ENCODE measurements at places on chromosomes 3 and 15.

- DNase-seq = peak; percentile 27
These were observed 134.7 kb downstream of the LRTM1 start for GRCh38 chr3:54793171-54793570.

DNA sequence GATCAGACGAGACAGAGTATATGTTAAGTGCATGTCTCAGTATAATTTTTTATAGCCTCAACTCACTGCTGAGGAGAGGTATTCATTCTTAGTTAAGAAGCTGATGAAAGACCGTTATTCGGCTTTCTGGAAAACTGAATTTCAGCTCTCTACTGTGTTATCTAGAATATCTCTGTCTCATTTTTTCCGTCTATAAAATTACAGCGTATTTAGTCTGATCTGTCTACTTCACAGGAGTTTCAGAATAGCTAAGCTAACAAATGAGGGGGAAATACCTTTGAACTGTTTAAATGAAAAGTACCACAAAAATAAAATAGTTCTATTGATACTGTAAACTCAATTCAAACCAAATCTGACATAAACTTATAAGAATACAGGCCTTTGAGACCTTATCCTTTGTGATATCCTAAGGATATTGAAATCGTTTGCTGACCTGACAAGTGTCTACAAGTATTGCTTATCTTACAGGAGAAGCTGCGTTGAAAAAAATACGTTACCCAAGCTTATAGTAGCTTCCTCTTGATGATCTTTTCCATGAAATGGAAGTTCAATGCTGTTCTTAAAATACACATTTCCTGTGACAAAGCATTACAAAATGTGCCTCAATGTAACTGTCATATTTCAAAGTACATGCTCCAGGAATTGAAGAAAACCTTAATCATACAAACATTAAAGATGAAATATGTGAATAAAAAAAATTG lies 104.6 kb downstream of the IL1RAP start:
- DNase-seq = no peak

GRCh38 chr15:96053031-96053780 lies 277.3 kb upstream of the NR2F2 start:
- no peak for DNase-seq

DNA sequence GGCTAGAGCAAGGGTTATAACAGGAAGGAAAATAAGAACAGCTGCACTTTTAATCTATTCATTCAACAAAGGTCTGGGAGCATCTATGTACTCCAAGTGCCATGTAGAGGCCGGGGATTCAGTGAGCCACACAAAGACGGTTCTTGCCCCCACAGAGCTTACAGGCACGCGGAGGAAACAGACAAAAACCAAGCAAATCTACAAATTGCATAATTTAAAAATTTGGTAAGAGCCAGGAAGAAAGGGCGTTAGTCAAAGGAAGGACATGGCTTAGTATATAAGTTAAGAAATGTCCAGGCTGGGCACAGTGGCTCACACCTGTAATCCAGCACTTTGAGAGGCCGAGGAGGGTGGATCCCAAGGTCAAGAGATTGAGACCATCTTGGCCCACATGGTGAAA lies 10.4 kb upstream of the GREM1 start:
- no peak for DNase-seq

DNA sequence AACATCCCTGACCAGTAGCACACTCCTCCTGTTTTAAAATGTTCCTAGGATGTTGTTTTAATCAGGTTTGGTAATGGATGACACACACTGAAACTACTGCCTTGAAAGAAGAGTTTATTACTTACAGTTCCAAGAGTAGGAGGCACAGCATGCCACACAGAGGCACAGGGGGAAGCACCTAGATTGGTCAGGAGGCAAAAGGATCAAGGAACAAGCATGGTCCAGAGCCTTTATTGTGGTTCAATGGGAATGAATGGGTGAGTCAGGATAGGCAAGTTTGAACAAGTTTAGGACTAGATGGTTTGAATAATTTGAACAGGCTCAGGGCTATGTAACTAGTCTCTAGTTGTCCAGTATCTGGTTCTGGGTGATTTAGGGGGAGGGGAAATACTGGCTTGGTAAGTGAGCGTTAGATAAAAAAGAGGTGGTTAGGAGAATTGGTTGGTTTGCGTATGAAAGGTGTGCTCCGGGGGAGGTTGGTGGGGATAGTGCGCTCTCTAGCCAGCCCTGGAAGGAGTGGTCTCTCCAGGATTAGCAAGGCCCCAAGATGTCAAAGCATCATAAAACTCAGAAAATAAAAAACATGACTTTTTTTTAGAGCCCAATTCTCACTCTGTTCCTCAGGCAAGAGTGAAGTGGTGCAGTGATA lies 35.1 kb downstream of the TMOD3 start:
- no peak for DNase-seq

DNA sequence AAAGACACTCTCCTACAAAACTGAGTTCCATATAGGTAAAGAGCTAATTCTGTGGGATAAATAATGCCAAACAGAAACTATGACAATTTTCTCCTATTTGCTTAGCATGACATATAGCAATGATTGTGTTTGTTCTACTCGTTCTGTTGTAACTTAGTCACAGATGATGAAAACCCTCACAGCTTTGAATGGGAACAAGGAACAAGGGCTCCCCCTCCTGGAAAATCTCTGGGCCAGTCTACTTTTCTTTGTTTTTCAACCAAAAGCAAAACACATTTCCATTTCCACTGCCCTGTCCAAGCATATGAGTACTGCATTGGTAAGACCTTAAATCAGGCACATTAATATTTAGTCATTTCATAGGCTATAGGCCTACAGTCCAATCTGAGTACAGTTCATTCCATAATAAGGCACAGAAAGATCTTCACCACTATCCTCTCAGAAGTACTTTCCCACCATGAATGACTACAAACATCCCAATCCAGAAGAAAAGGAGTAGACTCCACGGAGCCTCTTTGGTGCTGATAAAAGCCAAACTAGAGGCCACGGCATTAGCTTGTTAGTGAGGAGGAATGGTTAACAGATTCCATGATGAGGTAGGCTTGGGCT lies 67.1 kb downstream of the ATP8B4 start:
- peak; percentile 60 for DNase-seq

- DNase-seq = no peak
These were observed 16.5 kb upstream of the ATP2B2 start for GRCh38 chr3:10521772-10522441.

- no peak for DNase-seq
These were observed 23.9 kb downstream of the PLA2G4D start for GRCh38 chr15:42070279-42070975.

DNA sequence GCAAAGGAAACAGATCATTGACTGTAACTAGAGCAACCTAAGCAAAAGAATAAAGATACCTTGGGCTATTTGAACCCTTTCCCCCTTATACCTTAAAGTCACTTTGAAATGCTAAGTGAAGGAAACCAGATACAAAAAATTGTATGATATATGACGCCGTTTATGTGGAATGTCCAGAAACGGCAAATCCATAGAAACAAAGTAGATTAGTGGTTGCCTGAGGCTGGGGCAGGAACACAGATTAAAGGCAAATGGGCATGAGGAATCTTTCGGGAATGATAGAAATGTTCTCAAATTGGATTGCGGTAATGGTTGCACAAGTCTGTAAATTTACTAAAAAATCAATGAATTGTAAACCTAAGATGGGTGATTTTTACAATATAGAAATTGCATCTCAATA lies 160.1 kb upstream of the CCDC54 start:
- DNase-seq = no peak

- no peak for DNase-seq
These were observed at the start of gene SLC6A1 for GRCh38 chr3:10992017-10992942. Gene SLC6A1, plus strand, starts transcription at chr3:10992748. Its CDS starts 24,464 bp downstream, at chr3:11017212.

- no peak for DNase-seq
These were observed 23.5 kb upstream of the ATP10A start for GRCh38 chr15:25886498-25887140.

GRCh38 chr15:57881361-57881760 lies 174.8 kb downstream of the POLR2M start:
- no peak for DNase-seq

DNA sequence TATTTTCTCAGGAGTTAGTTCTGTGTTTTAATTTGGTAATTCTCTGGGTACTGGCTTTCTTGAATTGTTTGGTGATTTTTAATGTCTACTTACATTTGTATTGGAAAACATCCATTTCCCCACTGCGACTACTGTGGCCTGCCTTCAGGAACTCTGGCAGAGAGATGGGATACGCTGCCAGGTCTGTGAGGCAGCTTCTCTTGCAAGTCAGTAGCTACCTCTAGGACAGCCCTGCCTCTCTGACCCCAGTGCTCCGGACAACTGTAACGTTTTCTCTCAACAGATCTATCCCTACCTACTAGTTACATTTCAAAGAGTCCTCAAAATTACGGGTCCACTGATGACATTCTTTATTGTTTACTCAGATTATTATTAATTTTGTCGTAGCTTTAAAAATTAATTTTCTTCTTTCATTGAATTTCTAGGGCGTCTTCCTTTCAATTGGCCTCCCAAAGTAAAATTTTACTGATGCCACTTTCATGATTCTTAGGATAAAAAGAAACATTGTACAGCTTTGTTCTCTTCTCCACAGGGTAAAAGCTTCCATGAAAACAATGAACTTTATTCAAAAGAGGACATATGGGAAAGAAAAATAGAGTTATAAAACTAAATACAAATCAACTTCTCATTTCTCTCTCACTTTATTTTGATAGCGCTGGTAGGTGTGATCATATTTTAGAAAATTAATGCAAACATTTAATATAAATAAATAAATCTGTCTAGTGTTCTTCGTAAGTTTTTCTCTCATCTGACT lies 123.2 kb upstream of the GOLGA8J start:
- no peak for DNase-seq

DNA sequence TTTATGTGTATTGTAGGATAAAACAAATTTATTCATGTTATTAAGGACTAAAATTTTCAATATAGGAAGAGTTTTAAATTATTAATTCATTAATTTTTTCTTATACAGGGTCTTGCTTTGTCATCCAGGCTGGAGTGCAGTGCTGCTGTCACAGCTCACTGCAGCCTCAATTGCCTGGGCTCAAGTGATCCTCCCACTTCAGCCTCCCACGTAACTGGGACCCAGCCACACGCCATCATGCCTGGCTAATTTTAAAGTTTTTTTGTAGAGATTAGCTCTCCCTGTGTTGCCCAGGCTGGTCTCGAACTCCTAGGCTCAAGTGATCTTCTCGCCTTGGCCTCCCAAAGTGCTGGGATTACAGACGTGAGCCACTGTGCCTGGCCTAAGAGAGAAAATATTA lies 14.7 kb downstream of the CCNB2 start:
- no peak for DNase-seq

- no peak for DNase-seq
These were observed 48.2 kb downstream of the ANXA2 start for GRCh38 chr15:60349589-60349988.

DNA sequence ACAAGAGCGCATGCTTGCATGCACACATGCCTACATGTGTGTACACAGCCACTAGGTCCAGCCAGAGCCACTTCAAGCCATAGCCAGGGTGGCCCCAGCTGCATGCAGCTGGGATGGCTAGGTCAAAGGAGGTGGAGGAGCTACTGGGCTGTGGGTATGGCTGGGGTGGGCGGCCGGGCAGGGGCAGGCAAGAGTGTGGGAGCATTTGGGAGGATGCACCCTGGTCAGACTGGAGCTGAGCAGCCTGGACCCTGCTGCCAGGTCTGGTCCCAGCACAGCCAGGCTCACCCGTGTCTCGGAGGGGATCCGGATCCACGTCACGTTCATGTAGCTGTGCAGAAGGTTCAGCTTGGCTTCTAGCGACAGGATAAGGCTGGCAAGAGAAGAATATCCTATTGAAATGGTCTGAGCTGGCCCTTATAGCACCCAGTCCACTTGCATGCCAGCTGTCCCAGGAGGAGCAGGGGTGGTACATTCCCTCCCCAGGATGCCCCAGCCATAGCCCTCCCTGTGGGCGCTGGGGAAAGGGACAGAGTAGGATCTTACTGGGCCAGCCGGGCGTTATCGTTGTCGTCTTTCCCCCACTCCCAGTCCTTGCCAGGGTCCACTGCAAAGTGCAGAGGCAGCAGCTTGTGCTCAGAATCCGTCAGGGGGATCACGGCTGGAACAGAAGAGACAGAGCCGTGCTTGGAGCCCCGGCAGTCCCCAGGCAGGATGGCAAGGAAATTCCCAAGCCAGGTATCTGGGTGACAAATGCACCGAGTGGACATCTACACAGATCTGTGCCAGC lies 160.5 kb downstream of the KLF13 start:
- no peak for DNase-seq

- DNase-seq = peak; percentile 9
These were observed 55.4 kb downstream of the ITGA11 start for GRCh38 chr15:68376447-68377060.

DNA sequence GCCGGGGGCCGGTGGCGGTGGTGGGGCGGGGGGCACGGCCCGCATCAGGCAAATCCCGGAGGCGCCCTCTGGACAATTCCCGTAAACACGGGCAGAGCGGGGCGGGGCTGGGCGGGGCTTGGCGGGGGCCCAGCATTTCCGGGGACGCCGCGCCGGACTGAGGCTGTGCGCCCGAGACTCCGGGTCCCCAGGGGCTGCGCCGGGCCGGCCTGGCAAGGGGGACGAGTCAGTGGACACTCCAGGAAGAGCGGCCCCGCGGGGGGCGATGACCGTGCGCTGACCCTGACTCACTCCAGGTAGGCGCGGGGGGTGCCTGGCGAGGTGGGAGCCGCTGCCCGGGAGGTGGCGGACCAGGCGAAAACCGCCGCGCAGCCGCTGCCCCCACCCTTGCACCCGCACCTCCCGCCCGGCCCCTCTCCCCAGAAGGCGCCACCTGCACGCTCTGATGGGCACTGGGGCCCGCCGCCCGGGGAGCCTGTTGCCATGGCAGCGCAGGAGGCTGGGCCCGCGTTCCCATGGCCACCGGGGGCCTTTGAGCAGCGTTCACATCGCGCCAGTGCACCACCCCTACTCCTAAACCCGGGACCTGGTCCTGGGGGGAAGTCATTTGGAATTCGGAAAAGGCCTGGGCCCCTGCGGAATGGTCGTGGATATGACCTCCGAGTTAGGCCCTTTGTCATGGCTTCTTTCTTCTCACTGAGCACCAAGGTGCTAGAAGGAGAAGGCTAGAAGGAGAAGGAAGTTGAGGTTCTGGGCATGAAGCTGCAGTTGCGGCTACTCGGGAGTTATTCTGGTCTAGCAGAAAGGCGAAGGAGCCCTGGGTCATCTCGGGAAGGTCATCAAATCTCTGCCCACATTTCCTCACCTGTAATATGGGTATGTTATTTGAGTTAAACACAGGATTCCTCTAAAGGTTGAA lies 16.1 kb upstream of the SEMA4B start:
- peak; percentile 91 for DNase-seq

GRCh38 chr3:194384156-194384555 lies 14.6 kb upstream of the LRRC15 start:
- DNase-seq = no peak

GRCh38 chr3:116339441-116340028 lies 105.8 kb downstream of the LSAMP start:
- DNase-seq = no peak

DNA sequence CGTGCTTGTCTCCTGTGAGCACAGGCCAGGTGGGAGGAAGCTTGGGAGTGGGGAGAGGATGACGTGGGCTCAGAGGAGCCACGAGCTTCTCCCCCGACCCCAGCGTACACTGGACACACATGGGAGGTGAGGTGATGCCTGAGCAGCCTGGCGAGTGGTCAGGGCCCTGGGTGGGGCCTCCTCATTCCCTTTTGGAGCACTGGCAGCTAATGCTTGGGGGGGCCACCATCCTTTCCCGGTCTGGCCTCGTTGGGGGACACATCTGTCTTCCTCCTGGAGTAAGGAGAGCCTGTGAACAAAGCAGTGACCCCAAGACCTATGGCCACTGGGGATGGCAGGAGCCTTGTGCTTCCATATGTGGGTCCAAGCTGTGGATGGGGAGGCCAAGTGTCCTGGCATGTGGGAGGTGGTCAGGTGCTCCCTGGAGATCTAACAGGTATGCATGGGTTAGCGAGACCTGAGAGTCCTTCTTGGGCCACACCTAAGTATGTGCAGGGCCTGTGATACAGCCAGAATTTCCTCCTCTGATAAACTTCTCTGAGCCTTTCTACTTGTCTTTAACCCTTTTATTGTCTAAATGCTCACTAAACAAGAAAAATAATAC lies 9.5 kb downstream of the KLF13 start:
- DNase-seq = no peak

Data from Karpas-422 (cell line).